ENCODE measurements at places on chromosomes 4 and X.

GRCh38 chr4:182700362-182701160, 216.6 kb downstream of the DCTD start:
- DNase-seq: no peak
- no peak overlapping the region for H3K4me3 ChIP-seq
- no peaks in the 10 kb centered on the region for H3K4me1 ChIP-seq
- no peak overlapping the region for H3K27ac ChIP-seq

- no peak overlapping the region for H3K27ac ChIP-seq
- DNase-seq: no peak
- peaks cover 4% of the 10 kb centered on the region for H3K4me1 ChIP-seq
- H3K4me3 ChIP-seq: no peak overlapping the region
- H3K36me3 ChIP-seq: no peaks in the 10 kb centered on the region
These were observed 9.3 kb upstream of the EFHC2 start for GRCh38 chrX:44352758-44353157.

DNA sequence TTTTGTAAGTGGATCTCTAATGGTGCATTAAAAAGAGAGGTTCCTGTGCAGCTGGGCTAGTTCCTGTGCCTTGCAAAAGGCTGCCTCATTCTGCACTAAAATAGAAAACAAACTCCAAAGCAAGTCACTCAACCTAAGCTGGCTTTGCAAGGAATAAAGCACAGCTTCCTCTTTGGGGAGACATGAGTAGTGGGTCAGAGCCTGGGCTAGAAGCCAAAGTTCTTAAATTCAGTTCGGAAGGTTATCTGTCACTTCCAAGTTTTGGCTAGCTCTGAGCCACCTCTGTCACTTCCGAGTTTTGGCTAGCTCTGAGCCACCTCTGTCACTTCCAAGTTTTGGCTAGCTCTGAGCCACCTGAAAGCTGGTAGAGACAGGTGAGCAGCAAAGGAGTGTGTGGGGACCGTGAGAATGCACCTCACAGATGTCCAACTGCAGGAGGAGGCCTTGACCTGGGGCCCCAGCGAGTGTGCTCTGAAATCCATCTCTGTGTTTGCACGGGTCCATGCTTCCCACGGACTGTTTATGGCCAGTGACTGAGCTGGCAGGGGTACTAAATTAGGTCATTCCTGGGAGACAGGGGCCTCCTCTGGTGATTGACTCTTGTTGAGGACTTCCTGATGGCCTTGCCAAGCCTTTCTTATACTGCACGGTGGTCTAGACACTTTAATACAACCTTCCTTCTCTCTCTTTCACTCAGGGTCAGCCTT, 36.4 kb upstream of the MAMLD1 start:
- no peaks in the 10 kb centered on the region for H3K27me3 ChIP-seq
- DNase-seq: no peak
- no peak overlapping the region for H3K4me3 ChIP-seq

DNA sequence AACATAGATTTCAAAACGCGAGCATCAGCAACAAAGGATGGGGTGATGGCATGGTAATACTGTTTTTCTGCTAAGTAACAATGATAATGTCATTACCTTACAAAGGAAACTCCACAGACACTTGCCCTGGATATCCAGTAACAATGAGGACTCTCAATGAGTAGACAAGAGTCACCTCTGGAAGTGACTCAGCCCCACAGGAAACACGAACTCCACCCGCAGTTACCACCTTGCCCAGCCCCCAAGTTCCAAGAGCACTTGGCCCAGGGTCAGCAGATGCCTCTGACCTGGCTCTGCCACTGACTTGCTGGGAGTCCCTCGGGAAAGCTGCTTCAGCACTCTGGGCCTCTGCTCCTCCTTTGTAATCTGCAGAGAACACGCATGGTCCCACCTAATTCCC, 110.3 kb upstream of the MAP3K15 start:
- DNase-seq: no peak
- no peak overlapping the region for H3K27ac ChIP-seq
- H3K4me1 ChIP-seq: peaks cover 6% of the 10 kb centered on the region
- H3K36me3 ChIP-seq: no peaks in the 10 kb centered on the region
- H3K27me3 ChIP-seq: no peaks in the 10 kb centered on the region

DNA sequence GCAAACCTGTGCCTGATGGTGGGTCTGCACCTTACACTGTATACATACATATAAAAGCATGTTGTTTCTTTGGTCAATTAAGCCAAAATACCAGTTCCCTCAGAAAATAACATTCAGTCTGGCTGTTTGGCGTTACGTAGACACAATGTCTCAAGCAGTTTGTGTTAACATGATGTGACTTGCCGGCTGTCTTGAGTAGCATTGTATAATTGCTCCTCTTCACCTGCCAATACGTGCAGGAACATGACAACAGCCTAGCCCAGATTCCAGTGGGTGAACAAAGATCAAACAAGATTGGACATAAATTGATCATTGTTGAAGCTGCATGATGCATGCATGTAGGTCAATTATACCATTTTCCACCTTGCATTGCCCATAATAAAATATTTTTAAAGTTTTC, 102.3 kb downstream of the F11 start:
- no peak overlapping the region for H3K27ac ChIP-seq
- DNase-seq: no peak
- H3K4me3 ChIP-seq: no peak overlapping the region

- H3K36me3 ChIP-seq: no peaks in the 10 kb centered on the region
- DNase-seq: no peak
- H3K4me1 ChIP-seq: no peaks in the 10 kb centered on the region
- H3K27me3 ChIP-seq: no peaks in the 10 kb centered on the region
- H3K4me3 ChIP-seq: no peak overlapping the region
These were observed 41.1 kb downstream of the FRMD7 start for GRCh38 chrX:132086672-132087071.

DNA sequence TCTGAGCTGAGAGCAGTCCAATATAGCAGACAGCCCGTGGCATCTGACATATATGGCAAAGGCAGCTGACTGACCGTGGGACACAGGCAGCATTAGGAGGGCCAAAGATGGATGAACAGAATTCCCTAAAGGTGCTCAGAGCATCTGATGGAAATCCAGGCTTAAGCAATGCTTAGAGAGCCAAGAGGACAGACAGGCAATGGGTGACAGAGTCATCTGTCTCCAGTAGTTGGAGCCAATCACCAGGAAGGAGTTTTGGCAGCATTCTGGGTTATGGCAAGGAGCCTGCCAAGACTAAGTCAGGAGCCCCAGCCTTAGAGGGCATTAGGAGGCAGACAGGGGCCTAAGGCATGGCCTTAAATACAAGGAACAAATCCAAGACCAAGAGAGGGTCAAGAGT, 153.3 kb upstream of the USP9X start:
- no peaks in the 10 kb centered on the region for H3K4me1 ChIP-seq
- no peak overlapping the region for H3K4me3 ChIP-seq
- H3K27me3 ChIP-seq: no peaks in the 10 kb centered on the region

- no peak for DNase-seq
- no peak overlapping the region for H3K27ac ChIP-seq
- H3K4me1 ChIP-seq: no peaks in the 10 kb centered on the region
- H3K4me3 ChIP-seq: no peak overlapping the region
These were observed 136.5 kb downstream of the PRKX start for GRCh38 chrX:3576886-3577501.

GRCh38 chr4:528296-528695, 29.3 kb downstream of the PIGG start:
- DNase-seq: no peak
- no peak overlapping the region for H3K27ac ChIP-seq
- no peaks in the 10 kb centered on the region for H3K27me3 ChIP-seq
- peaks cover 22% of the 10 kb centered on the region for H3K36me3 ChIP-seq
- no peaks in the 10 kb centered on the region for H3K4me1 ChIP-seq
- H3K4me3 ChIP-seq: no peak overlapping the region

DNA sequence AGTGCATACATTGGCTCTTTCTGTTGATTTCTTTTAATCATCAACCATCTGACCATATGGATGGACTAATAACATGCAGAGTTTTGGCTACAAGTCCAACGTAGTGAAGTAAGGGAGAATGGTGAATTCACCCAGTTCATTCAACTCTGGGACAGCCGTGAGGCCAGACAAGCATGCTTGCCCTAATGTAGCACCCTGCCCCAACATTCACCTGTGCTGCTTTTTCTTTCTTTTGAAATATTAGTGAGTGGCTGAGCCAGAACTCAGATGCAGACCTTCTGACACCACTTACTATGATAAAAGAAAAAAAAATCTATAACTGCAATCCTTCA, 17.5 kb downstream of the ARSJ start:
- DNase-seq: no peak
- H3K36me3 ChIP-seq: no peaks in the 10 kb centered on the region
- no peak overlapping the region for H3K27ac ChIP-seq
- peaks cover 14% of the 10 kb centered on the region for H3K4me1 ChIP-seq

GRCh38 chrX:135463937-135464336, 42.2 kb downstream of the SMIM10L2A start:
- H3K4me3 ChIP-seq: no peak overlapping the region
- no peaks in the 10 kb centered on the region for H3K27me3 ChIP-seq
- no peak for DNase-seq
- H3K27ac ChIP-seq: no peak overlapping the region

GRCh38 chrX:41127477-41128192, 42.4 kb downstream of the USP9X start:
- peaks cover 13% of the 10 kb centered on the region for H3K36me3 ChIP-seq
- H3K27ac ChIP-seq: no peak overlapping the region
- no peak overlapping the region for H3K4me3 ChIP-seq
- no peaks in the 10 kb centered on the region for H3K27me3 ChIP-seq
- H3K4me1 ChIP-seq: peaks cover 6% of the 10 kb centered on the region

DNA sequence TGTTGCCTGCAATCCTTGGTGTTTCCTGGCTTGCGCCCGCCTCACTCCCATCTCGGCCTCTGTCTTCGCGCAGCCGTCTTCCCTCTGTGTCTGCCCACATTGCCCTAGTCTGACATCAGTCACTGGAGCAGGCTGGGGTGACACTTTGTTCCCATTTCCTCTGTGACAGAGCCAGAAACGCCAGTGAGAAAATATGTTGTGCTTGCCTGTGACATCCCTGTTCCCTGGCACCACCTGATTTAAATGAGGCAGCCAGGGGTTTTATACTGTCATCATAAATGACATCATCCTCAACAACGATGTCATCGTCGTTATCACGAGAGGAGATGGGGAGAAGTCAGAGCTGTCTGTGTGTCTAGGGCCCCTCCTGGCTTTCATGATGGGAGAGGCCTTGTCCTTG, 29.1 kb downstream of the ZNF185 start:
- no peak for DNase-seq
- no peak overlapping the region for H3K4me3 ChIP-seq
- H3K4me1 ChIP-seq: peaks cover 1% of the 10 kb centered on the region
- peak overlapping the region; percentile 60 for H3K27ac ChIP-seq

DNA sequence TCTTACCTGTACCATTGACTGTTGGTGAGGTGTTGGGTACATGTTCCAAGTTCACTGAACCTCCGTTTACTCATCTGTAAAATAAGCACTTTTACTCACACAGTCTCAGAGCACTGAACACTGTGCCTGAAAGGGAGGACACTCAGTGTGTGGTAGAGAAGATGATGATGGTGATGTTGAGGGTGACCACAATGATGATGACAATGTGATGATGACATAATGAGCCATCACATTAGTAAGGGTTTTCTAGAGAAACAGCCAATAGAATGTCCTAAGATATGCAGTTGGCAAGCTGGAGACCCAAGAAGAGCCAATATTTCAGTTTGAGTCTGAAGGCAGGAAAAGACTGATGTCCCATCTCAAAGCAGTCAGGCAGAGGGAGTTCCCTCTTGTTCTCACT, 315.4 kb upstream of the IGFBP7 start:
- no peak overlapping the region for H3K27ac ChIP-seq
- H3K4me1 ChIP-seq: no peaks in the 10 kb centered on the region
- no peak overlapping the region for H3K4me3 ChIP-seq

DNA sequence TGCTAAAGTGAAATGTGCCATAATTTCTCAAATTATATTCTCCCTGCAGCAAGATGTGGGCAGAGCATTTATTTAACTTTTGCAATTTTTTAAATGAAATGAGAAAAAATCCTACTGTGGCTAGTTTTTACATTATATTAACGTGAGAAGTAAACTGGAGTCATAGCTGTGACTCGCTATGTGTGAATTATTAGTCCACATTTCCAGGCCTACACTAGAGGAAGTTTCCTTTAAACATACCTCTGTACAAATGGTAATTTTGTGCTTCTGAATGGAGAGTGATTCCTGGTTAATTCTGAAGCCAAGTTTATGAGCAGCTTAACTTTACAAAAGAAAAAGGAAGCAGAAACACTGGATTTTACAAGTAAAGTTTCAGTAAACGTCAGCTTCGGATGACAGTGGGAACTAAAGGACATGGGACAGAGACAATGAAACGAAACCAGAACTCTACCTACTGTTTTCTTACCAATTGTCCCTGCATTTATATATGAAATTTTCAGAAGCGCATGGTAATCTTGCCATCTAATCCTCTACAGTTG, 72.4 kb downstream of the FBXO8 start:
- H3K4me3 ChIP-seq: no peak overlapping the region
- no peak overlapping the region for H3K27ac ChIP-seq
- peaks cover 87% of the 10 kb centered on the region for H3K27me3 ChIP-seq
- peaks cover 7% of the 10 kb centered on the region for H3K4me1 ChIP-seq
- no peak for DNase-seq

DNA sequence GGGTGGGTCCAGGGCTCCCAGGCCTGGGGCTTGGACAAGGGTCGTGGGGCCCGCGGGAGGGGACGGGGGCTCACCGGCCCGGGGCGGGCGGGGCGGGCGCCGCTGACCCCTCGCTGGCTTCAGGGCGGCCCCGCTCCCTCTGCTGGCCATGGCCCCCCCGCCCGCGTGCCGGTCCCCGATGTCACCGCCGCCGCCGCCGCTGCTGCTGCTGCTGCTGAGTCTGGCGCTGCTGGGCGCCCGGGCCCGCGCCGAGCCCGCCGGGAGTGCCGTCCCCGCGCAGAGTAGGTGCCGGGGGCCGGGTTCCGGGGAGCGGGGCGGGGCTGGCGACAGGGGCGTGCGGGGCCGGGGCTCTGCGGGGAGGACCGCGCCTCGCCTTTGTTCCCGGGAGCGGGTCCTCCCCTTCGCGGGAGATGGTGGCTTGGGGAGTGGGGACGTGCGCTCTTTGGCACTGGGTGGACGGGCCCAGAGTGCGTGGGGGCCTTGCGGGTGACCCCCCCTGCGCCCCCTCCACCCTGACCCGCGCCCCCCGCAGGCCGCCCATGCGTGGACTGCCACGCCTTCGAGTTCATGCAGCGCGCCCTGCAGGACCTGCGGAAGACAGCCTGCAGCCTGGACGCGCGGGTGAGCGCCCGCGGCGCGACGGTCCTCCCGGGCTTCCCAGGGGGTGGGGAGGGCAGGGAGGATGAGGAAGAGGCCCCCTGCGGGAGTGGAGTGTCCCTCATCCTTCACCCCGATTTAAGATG, 16.8 kb upstream of the NAT8L start:
- no peaks in the 10 kb centered on the region for H3K4me1 ChIP-seq
- peak overlapping the region; percentile 77 for H3K4me3 ChIP-seq
- H3K27ac ChIP-seq: no peak overlapping the region
- DNase-seq: no peak

Data from progenitor cell of endocrine pancreas (in vitro differentiated cells).